ENCODE measurements at places on chromosomes 7 and 10.

GRCh38 chr10:74650613-74651012 is 175.8 kb upstream of the KAT6B start:
- DNase-seq: no peak

DNA sequence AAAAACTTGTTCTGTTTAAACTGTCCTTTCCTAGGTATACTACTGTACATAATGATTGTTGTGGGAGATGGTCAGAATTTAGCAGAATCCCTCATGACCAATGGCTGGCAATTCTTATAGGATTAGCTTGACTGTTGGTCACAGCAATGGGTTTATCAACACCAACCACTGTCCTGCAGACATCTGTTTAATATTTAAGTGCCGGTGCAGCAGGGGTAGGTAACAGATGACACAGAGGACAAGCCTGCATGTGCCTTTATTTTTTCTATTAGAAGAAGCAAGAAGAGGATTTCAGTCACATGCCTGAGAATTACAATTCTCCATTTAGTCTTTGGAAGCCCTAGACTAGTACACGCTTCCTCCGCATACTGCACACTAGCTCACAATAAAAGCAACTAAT is 48.4 kb downstream of the CCDC6 start:
- DNase-seq: no peak

GRCh38 chr7:81462672-81463071 is 307.2 kb downstream of the HGF start:
- no peak for DNase-seq

DNA sequence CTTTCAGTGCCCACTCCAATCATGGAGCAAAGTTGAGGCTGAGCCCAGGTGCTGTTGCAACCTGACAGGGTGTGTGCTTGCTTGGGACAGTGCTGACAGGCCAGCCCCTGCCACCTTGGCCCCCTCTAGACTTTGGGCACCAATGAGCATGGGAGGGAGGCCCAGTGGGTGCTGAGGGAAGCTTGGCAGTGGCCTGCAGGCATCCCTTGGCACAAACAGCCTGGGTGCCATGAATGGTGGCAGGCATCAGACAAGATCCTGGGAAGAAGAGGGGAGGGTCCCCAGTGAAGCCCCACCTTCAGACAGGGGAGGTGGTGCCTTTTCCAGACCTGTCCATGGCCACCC is 214.0 kb downstream of the GPR158 start:
- no peak for DNase-seq

DNA sequence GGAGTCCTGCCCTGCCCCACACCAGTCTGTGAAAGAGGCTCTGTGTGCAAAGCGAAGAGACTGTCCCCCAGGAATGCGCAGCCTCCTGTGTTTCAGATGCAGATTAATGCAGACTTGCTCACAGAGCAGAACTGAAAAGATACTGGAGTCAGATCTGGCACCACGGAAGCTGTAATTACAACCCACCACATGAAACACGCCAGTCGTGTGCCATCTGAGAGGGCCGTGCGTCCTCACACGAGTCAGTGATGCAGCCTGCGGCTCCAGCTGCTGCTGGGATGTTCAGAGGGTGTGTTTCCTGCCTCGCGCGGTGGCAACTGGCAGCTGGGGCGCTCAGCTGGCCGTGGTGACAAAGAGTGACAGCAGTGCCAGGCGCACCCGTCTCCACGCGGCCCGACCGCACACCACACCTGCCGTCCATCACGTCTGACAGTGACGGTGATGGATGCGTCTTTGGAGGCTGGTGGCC is 50.0 kb downstream of the NKX6-2 start:
- no peak for DNase-seq

DNA sequence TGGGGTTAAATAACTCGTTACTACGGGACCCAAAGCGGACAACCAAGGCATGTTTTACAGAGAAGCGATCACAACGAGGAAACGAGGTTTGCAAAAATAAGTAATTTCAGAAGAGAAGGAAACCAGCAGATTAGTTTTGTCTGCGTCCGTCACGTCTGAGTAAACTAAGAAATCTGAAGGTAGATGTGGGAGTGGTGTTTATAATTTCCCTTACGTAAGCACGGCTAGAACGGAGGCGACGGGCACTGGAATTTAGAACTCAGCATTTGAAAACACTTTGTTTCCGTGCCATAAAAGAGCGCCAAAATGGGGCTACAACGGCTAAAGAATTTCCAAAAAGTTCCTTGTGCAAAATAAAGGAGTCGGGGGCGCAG is 718 bp upstream of the UMAD1 start:
- DNase-seq: no peak

DNA sequence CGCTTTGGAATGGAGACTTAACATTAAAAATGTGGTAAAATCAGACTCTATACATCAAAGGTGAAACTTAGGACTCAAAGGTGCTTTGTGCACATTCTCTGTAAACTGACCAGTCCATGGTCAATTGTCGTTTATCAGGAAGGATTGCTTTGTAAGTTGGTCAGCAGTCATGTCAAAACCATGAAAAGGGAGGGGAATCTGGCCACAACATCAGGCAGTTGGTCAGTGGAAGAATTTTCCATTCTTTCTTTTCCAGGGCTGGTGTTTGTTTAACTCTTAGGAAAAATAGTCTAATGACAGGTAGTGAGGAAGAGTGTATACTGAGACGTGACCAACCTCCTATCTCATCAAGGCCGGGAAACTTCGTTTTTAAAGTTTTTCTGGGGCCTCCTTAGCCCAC is 226.5 kb downstream of the ADK start:
- no peak for DNase-seq

DNA sequence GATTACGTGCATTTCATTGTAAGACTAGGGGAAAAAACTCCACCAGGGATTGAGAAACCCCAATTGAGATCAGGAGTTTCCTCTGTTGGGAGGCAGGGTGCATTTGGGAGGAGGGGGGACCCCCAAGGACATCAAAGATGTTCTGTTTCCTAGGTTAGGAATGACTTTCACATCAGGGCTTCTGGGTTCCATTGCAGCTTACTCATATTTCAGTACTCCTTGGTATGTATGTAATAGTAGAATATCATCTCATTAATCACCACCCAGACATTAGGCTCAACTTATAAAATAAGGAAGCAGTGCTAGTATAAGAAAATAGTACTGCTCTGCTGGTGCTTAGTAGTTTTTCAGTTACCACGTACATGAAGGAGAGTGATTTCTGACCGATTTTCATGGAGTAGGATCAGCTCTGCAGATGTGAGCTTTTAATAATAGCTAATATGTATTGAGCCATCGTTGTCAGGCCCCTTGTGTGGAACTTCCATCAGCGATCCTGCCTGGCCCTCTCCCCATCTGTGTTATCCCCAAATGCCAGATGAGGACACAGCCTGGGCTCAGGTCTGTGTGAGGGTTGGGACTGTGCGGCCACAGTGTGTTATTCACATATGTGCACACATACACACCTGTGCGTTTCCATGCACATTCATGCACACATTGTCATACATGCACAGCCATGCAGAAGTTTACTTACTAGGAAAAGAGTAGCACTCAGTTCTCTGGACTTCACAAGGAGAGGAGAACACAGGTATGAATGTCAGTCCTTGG is 23.5 kb downstream of the UPP1 start:
- DNase-seq: no peak

- DNase-seq: no peak
Observed at GRCh38 chr10:90530521-90530920, 327.3 kb downstream of the HTR7 start.

- DNase-seq: no peak
Observed at GRCh38 chr7:31410265-31410664, 69.7 kb upstream of the NEUROD6 start.

- no peak for DNase-seq
Observed at GRCh38 chr7:158943713-158944112, 87.4 kb downstream of the DYNC2I1 start.

GRCh38 chr10:97648562-97649404 is 8.3 kb downstream of the PI4K2A start:
- peak; percentile 42 for DNase-seq

DNA sequence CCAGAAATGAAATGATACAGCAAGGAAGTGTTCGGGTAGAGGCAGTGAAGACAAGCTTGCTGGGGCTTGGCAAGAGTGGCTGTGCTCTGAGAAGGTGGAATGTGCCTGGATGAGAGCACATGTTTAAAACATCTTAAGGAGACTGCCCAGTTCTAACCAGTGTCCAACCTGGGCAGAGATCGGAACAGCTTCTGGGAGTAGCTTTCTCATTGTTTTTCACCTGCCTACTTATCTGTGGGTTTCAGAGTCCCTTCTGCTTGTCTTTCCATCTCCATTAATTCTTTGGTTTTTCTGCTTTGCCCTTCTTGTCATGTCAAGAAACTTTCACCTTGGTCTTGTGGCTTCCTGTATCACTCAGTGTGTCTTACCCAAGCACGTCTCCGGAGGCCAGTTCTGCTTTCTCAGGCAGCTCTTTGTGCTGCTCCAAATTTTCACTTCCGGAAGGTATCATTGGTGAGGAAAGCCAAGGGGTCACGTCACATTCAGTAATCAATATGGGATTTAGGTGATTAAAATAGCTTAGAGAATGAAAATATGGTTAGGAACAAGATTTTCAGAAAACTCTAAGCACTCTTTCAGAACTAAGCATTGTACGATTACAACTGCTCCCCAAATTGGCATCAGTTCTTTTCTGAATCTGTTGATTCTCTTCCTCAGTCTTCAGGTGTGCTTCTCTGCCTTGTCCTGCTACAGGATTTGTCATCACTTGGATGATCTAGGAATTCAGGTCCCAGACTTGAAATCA is 5.5 kb upstream of the LAMB4 start:
- DNase-seq: no peak

DNA sequence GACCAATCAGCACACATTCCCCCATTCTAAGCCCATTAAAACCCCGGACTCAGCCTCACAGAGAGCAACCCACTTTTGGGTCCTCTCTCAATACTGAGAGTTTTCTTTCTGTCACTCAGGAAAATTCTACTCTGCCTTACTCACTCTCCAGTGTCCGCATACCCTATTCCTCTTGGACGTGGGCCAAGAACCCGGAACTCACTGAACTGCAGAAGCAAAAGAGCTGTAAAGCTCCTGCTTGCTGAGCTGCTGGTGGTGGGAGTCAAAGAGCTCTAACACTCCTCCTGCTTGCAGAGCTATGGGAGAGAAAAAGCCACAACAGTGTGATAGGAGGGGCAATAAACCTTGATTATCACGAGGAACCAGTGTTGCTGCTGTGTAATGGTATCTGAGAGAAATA is 386.9 kb downstream of the POM121L12 start:
- DNase-seq: no peak

DNA sequence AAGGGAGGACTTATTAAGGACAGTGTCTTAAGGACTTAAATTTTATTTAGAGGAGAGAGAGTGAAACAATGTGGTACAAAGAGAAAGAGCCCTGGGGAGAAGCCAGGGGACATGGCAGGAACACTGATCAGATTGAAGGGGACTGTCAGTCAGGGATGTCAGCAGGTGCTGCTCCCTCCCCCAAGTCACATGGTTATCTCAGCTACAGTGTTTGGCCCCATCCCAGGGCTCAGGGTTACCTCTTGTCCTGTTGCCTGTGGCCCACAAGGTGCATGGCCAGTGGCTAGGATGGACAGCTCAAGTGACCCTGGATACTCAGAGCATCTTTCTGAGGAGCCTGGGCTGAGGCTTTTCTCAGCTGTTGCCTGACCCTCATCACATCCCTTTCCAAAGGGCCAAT is 325.9 kb upstream of the PODXL start:
- no peak for DNase-seq

DNA sequence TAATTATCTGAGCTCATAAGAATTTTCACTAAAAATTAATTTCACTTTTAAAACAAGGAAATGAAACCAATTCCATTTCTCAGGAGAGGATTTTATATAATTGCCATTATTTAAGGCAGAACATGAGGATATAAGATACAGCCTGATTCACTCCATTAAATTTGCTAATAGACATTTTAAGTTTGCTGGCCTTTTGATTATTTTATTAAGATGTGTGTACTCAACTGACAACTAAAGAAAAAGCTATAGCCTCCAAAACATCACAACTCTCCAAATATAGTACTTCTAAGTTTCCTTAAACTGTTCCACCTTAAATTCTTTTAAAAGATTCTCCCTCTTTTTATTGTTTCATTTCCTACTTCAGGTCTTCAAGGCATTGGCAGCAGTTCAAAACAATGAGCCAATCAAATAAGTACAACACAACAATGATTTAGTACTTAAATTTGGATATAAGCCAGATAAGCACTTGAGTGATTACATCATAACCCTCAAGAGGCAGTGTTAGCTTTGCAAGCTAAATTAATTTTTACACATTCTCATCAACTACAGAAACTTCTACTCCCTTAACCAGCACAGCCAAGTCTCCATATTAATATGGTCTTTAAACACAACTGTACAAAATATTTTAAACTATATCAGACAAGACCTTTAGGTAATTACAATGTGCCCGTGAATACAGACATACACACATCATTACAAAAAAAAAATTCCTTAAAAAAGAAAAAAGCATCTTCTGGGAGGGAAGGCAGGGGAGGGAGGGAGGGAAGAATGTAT is 121.8 kb downstream of the KMT2C start:
- no peak for DNase-seq

DNA sequence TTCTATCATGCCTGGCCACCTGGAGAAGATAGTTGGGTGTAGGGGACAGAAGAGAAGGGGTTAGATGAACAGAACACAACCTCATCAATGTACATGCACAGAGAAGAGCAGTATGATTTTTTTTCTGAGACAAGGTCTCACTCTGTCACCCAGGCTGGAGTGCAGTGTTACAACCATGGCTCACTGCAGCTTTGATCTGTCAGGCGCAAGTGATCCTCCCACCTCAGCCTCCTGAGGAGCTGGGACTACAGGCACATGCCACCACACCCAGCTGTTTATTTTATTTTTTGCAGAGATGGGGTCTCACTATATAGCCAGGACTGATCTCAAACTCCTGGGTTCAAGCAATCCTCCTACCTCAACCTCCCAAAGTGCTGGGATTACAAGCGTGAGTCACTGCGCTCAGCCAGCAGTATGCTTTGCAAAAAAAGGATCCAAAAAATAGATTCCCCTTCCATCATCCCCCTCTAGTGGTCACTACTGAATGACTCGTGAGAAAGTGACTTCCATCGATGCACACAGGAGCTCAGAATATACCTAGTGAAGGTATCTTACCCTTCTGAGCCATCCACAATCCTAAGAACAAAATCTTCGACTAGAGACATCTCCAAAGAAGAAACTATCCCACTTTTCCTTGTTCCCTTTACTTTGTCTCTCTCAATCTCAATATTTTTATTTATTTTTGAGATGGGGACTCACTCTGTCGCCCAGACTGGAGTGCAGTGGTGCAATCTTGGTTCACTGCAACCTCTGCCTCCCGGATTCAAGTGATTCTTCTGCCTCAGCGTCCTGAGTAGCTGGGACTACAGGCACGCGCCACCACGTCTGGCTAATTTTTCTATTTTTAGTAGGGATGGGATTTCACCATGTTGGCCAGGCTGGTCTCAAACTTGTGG is 21.0 kb downstream of the ZCWPW1 start:
- peak; percentile 44 for DNase-seq

- no peak for DNase-seq
Observed at GRCh38 chr10:109892117-109892516, 31.2 kb downstream of the XPNPEP1 start.

- no peak for DNase-seq
Observed at GRCh38 chr7:112129655-112130323, 76.4 kb downstream of the DOCK4 start.

DNA sequence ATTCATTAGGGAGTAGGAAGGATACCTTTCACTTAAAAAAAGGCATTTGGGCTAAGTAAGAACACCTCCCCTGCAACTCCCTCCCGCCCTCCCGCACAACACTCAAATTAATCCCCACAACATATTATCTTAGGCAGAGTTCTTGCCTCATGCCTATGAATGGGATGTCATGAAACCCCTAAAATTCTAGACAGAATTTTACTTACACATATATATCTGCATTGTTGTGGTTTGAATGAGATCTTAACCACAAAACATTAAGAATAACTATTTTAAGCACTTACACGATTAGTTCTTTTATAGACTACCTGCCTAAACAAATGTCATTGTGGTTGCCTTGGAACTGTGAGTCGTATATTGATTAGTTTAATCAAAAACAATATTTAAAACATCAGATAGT is 4.5 kb upstream of the ITGB1 start:
- no peak for DNase-seq
